Ureter (tissue), 1 donor: ENCODE measurements at places on chromosomes 6 and 20.
A peak's percentile ranks its signal among the peaks of the same experiment; 100 is the strongest.

GRCh38 chr20:34302312-34302722 is 838 bp downstream of the AHCY start:
- no peak for DNase-seq

DNA sequence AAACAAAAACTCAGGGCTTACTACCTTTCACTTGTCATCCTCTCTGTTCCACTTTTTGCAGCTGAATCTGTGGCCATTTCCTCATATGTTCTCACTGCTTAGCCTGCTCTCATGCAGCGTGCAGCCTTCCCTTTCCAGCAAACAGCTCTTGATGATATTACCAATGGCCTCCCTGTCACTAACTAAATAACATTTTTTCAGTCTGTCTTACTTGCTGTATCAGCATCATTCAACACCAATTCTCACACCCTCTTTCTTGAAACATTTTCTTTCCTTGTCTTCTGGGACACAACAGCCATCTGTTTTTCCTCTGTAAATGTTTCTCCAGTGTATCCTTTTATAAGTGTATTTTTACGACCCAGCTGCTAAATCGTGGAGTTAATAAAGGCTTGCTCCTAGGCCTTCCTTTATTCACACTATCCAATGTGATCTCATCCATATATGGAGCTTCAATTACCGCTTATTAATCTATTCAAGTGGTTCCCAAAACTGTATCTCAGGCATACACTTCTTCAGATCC is 523.6 kb upstream of the RNF217 start:
- no peak for DNase-seq

GRCh38 chr20:50729901-50730764 is 1.2 kb upstream of the PARD6B start:
- DNase-seq, result peak; percentile 42

DNA sequence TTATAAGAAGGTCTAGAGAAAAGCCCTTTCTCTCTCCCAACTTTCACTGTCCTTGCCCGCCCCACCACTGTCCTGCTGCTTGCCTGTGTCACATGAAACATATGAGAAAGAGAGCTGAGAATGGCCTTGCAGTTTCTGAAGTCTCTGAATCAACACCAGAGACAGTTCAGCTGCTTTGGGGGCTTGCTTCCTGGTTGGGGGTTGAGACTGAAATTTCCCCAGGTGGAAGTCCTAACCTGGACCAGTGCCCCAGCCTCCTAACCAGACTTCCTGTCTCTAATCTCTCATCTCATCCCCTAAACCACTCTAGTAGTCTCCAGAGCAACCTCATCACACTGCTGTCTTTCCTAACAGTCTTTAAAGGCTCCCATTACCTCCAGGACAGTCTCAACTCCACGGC is 10.7 kb downstream of the TRAM2 start:
- DNase-seq, result no peak

DNA sequence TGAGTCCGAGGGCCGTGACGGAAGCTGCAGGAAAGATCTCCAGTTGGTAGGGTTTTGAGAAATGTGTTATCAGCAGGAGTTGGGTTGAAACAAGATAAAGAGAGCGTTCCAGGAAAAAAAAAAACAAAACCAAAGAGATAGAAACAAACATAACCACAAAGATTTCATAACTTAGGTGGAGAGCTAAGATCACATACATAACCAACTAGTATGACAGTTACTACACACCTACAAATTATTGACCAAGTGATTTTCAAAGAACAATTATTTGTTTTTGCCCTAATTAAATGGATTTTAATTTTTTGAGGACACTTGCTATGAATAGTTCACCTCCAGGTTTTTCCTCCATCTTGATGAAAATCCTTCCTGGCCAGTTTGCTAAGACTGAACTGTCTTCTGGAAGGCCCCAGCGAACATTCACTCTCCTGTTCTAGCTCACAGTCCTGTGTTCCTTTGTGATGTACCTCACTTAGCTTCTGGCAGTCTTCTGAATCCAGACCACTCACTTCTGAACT is 69.4 kb downstream of the SNX9 start:
- no peak for DNase-seq

- DNase-seq, result no peak
Measured at GRCh38 chr6:147161974-147162495, 42.2 kb upstream of the STXBP5 start.

- no peak for DNase-seq
Measured at GRCh38 chr6:73477407-73477806, 15.9 kb downstream of the MTO1 start.

GRCh38 chr20:53580376-53581111 is 13.1 kb downstream of the ZNF217 start:
- no peak for DNase-seq

DNA sequence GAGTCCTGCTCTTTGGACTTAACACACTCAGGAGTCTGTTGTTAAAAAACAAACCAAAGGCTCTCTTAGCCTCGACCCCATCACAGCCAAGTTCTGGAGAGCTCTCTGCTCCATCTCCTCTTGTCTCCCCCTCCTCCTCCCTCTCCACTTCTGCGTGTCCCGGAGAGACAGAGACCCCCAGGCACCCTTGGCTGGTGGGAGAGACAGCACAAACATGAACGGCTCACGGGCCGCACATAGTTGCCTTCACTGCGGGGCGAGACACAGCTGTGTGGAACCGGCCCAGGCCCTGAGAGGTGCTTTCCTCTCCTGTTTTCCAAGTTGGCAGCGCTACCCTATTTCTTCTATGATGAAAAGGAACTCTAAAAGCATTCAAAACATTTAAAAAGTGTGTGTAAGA is 23.3 kb upstream of the MYT1 start:
- no peak for DNase-seq

GRCh38 chr6:43077981-43078511 is 1.9 kb downstream of the PTK7 start:
- DNase-seq, result no peak

DNA sequence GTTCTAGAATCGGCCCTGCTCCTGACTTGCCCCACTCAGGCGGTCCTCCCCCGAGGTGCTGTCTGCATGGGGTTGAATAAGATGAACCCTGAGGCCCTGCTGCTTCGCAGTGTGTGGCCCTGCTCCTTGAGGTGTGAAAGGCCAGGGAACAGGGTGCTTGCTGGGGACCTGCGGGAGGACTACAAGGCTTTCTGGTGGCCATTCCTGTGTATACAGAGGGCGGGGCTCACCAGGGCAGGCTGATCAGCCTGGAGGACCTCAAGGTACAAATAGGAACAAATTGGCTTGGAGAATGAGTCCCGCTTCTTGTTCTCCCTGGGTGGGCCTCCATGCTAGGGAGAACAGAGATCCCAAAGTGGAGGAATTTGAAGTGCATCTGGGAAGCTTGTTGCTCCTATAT is 5.7 kb downstream of the NOTCH4 start:
- no peak for DNase-seq

DNA sequence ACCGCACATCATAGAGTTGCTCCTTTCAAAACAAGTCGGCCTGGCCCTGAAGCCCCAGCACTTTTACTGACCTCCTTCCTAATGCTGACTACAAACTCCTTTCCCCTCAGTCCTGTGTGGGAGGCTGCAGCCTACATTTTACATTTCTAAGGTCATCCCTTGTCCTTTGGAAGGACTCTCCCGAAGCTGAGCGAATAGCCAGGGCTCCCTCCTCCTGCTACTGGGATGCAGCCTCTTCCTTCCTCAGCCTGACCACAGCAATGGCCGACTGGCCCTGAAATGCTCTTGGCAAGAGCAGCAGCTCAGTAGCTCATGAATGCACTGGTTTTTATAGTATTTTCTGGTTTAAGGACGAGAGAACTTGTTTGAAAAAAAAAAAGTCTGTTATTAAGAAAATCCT is 679 bp downstream of the ADGRF5 start:
- DNase-seq, result no peak

DNA sequence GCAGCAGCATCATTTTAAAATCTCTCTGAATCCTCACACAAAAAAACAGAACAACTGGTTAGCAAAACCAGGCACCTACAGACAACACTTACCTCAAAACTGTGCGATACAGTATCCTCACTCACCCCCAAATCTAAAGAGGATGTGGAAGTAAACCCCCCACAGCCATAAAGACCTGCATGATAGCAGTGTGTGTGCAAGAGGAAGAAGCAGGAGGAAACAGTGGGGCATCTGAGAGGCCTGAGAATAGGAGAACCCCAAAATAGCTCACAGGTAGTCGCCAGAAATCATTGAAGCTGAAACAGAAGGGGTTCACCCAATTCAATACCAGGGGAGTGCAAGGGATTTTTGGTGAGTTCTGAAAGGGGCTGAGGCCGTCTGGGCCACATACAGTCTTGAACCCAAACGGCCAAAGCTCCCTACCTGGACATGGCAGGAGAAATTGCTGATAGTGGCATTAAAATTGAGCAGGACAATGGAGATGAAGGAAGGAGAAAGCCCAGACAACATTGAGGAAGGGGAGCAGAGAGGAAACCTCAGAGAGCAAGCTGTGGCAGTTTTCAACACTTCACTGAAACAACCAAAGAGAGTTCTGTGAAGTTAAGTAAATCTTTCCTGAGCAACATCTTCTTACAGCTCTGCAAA is 129.7 kb downstream of the FIG4 start:
- no peak for DNase-seq

GRCh38 chr6:15441215-15441868 is 195.5 kb downstream of the JARID2 start:
- DNase-seq, result no peak

GRCh38 chr20:62043131-62043914 is 22.4 kb downstream of the TAF4 start:
- no peak for DNase-seq

- no peak for DNase-seq
Measured at GRCh38 chr6:125207956-125208355, 54.4 kb downstream of the TPD52L1 start.

- no peak for DNase-seq
Measured at GRCh38 chr6:43471399-43471798, 6.0 kb upstream of the TJAP1 start.

DNA sequence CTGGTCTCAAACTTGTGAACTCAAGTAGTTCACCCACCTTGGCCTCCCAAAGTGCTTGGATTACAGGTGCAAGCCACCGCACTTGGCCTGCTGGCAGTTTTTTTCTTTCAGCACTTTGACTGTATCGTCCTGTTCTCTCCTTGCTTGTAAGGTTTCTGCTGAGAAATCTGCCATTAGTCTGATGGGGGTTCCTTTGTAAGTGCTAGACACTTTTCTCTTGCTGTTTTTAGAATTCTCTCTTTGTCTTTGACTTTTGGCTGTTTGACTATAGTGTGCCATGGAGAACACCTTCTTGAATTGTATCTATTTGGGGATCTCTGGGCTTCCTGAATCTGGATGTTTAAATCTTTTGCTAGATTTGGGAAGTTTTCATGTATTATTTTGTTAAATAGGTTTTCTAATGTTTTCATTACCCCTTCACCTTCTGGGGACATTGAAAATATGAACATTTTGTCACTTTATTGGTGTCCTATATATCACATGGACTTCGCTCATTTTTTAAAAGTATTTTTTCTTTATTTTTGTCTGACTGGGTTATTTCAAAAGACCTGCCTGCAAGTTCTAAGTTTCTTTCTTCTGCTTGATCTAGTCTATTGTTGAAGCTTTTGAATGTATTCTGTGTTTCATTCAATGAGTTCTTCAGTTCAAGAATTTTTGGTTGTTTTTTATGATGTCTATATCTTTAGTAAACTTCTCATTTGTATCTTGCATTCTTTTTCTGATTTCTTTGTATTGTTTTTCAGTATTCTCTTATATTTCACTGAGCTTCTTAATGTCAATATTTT is 22.1 kb downstream of the GJA10 start:
- no peak for DNase-seq

DNA sequence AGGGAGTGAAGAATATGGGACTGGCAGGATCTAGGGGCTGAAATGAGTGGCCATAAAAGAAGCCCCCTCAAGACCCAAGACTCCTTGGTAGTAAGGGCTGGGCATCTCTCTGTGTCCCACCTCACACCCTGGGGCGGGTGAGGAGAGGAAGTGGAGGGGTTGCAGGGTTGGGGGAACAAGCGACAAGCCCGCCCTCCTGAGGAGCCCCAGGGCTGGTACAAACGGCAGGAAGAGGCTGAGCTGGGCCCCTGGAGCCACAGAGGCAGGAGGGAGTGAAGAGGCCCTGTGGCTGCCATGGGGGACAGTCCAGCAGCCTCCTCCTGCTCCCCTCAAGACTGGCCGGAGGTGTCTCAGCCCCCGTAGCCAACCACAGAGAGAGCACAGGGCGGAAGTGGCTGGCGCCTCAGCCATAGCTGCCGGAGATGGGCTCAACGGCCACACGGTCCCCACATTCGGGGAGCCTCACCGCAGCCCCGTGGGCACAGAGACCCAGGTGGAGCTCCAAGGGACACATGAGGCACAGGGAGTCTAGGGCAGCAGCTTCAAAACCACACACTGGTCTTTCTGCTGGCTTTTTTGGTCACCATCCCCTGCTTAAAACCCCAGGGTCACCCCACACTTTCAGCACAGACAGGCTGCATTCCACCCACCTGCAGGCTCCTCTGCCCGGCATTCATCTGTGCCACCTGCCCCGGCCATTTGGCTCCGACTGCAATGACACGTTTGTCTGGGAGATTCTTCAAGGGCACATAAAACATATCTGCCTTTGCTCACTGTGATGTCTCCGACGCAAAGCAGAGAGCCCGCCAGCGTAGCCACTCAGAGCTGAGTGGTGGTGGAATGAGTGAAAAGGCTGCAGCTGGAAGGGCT is 524 bp downstream of the C20orf203 start:
- DNase-seq, result no peak
